Heart left ventricle (tissue), 16 donors: ENCODE measurements at places on chromosomes 3 and 15. TPM values are rescaled to one million over a fixed set of nuclear protein-coding genes. Genes with fewer than 3 reads are reported as not detected.

- DNase-seq: no peak
Measured at GRCh38 chr3:171113716-171114115, 87.2 kb upstream of the SLC2A2 start.

DNA sequence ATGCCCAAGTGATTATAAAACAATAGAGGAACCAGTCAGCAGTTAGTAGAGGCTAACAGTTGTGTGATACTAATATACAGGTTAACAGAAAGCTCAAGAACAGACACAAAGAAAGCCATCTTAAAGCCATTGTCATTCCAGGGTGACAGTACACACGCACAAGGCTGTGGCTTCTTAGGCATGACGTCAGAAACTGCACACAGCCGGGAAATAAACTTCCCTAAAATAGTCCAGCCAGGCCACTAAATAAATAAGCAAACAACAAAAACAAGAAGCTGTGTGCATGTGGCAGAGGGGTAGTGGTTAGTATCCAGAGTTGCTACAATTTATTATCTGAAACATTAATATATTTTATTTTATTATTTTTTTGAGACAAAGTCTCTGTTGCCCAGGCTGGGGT, 49.8 kb downstream of the PPCDC start:
- DNase-seq: no peak

DNA sequence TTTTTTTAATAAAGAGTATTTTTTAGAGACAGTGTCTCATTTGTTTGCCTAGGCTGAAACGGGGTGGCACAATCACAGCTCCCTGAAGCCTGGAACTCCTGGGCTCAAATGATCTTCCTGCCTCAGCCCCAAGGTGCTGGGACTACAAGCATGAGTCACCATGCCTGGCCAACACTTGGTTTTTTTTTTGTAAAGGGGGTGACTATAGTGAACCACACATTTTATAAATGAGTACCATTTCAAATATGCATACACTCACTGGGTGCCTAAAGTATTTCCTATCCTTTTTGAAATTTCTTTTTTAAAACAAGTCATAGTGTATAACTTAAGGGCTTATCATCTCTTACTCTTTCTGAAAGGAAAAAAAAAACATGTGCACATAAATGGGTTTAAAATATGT, 325.2 kb upstream of the MEIS2 start:
- no peak for DNase-seq

TSC22D2 gene
- 22.6 TPM for polyA plus RNA-seq

P2RY14 gene
- polyA plus RNA-seq: 0.75 TPM
